Smooth muscle cell of bladder (primary cell): ENCODE measurements at places on chromosomes 5 and 9. TPM values are rescaled to one million over a fixed set of nuclear protein-coding genes. Genes with fewer than 3 reads are reported as not detected.

Gene NUTM2G
- not detected in 2 replicates for total RNA-seq

Gene GNG10
- 56.3 and 71.1 TPM in 2 replicates for total RNA-seq

Gene ARID3C
- total RNA-seq, result 0.09 and 0.14 TPM in 2 replicates

Gene TMEM174
- not detected in 2 replicates for total RNA-seq

Gene PDGFRB
- 97.1 and 121 TPM in 2 replicates for total RNA-seq

Gene GRM6
- not detected in 2 replicates for total RNA-seq

Gene LHX3
- not detected in 2 replicates for total RNA-seq

Gene RXFP3
- total RNA-seq, result not detected in 2 replicates
